ENCODE measurements at places on chromosomes 6 and 20.

DNA sequence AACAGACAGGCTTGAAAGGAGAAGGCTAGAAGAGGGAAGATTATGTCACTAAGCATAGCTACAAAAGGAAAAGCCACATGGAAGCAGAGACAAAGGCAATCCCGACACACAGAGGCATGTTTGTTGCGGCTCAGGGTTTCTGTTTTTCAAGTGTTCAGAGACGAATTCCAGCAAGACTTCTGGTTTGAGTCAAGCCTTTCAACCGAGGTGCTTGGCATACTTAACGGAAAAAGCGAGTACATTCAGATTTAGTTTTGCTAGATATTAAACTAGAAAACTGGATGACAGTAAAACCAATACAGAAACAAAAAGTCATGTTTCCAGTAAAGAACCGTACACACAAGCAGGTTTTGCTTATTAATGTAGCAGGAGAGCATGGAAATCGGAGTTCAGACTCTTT lies 27.2 kb downstream of the MCUR1 start:
- no peak for DNase-seq

DNA sequence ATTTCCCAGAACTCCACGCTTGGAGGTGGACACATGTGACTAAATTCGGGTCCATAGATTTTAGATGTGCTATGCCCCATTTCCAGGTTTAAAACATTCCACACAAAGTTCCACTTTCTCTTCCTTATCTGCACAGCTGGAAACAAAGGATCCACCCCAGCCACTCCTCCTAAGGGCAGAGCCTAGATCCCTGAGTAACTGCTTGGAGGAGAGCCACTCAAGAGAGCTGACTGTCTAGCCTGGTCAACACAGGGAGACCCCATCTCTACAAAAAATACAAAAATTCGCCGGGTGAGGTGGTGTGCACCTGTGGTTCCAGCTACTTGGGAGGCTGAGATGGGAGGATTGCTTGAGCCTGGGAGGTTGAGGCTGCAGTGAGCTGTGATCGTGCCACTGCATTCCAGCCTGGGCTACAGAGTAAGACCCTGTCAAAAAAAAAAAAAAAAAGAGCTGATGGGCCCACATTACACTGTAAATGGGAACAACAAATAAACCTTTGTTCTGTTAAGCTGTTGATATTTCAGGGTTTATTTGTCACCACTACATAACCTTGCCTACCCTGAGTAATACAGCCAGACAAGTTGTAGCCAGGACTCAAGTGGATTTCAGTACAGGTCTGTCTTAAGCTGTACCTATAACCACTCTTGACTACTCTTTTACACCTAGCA lies 25.8 kb upstream of the SNRPC start:
- DNase-seq, result no peak

DNA sequence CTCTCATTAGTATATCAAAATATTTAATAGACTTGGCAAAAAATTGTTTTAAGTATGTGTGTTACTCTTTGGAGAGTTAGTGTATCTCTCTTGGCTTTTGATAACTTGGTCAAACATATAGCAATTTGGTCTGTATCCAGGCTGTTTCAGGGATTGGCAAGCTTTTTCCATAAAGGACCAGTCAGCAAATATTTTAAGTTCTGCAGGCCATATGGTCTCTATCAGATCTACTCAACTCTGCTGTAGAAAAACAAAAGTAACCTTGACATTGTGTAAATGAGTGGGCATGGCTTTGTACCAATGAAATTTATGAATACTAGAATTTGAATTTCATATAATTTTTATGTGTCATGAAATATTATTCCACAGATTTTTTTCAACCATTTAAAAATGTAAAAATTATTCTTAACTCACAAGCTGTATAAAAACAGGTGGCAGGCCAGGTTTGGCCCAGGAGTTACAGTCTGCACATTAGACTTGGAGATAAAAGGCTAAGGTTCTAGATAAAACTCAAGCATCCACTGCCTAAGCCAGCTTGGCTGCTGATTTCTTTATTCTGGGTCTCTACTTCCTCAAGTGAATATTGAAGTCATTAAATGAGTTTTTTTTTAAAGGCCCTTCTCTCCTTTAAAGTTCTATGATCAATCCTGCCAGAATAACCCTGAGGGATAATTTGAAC lies 13.7 kb downstream of the GSTA4 start:
- no peak for DNase-seq

- DNase-seq, result no peak
These were observed 4.9 kb upstream of the PTK6 start for GRCh38 chr20:63542031-63542559.

GRCh38 chr6:44442236-44442635 lies 54.7 kb downstream of the CDC5L start:
- no peak for DNase-seq

GRCh38 chr6:116400328-116400727 lies 29.6 kb downstream of the DSE start:
- no peak for DNase-seq

GRCh38 chr20:25480156-25480555 lies 72.7 kb downstream of the GINS1 start:
- DNase-seq, result no peak

DNA sequence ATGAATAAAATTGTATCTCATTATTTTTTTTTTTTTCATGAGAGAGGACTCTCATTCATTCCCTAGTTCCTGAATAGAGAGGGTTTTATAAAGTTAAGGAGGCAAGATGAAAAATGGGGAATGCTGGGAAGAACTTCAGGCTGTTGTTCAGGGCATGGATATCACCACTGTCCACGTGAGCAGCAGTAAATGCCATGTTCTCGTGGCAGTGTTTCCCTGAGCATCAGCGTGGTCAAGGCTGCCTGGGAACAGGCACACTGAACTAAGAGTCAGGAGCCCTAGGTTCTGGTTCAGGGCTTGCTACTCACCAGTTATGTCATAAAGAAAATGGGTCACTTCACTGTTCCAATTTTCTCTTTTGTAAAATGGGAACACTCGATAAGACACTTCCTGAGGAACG lies 93.2 kb downstream of the MAN1A1 start:
- no peak for DNase-seq

DNA sequence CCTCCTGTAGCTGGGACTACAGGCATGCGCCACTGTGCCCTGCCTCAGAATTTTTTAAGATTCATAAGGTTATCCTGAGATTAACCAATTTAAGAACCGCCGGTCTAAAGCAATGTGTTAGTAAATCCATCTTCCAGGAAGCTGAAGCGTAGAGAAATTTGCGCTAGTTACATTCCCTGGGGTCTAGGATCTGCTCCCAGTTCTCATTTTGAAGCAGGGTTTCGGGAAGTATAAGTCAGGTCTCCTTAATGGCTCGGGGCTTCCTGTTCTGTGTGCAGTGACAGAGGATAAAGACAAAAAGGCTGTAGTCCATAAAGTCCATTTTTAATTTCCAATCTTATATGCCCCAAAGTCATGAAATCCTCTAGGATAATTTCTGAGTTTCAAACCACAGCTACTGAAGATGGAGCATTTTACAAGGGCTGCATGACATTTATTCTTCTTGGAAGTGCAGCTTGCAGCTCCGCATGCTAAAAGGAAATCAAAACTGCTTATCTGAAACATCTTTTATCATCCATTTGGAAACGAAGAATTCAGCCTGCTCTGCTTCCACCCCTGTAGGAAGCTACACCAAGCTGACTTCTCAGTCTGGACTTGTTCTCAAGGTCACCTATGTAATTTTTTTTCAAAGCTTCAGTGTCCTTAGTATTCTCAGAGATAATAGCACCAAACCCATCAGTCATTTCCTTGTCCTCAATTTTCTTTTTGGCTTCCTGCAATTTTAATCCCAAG lies 326.1 kb downstream of the PRL start:
- no peak for DNase-seq

DNA sequence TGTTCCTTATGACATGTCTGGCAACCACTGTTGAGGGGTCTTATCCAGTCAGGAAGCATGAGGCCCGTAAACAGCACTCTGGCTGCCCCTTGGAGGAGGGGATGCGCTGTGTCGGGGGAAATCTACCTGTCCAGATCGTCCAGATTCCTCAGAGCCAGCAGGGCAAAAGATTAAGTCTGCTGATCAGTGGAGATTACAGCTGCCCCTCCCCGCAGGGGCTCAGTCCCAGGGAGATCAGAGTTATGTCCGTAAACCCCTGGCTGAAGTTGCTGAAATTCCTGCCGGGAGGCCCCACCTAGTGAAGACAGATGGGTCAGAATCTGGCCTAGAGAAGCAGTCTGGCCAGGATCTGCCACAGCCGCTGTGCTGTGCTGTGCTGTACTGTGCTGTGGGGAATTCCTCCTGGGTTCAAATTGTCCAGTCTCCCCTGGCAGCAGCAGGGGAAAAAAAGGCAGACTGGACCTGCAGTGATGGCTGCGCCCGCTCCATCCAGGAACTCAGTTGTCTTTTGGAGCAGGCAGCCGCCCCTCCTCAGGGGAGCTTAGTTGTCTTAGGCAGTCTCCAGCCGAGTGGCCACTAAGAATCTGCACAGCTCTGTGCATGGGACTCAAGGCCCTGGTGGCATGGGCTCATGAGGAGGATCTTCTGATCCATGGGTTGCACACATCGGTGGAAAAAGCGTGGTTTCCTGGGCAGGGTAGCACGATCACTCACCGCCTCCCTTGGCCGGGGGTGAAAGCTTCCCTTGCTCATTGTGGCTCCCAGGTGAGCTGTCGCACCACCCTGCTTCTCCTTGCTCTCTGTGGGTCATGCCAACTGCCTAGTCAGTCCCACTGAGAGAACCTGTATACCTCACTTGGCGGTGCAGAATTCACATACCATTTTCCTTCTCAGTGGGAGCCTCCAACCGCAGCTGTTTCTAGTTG lies 1368.8 kb upstream of the ADGRB3 start:
- DNase-seq, result no peak

GRCh38 chr6:150977281-150977680 lies 111.8 kb downstream of the MTHFD1L start:
- DNase-seq, result no peak

- peak; percentile 53 for DNase-seq
These were observed 2.8 kb upstream of the FANCE start for GRCh38 chr6:35449287-35449881.

DNA sequence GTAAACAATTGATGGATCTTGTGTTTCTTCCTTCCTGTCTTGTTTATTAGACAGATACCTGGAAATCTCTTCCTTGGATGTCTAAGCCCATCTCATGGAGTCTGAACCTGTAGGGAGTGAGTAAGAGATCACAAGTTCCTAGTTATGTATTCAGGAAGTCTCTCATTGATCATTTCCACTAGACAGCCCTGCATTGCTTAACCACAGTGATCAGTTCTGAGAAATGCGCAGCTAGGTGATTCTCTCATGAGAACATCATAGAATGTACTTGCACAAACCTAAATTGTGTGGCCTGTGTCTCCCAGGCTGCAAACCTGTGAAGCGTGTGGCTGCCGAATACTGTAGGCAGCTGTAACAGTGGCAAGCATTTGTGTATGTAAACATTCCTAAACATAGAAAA lies 39.1 kb downstream of the FAM120B start:
- no peak for DNase-seq

GRCh38 chr6:140782941-140783340 lies 1349.8 kb upstream of the GJE1 start:
- no peak for DNase-seq

DNA sequence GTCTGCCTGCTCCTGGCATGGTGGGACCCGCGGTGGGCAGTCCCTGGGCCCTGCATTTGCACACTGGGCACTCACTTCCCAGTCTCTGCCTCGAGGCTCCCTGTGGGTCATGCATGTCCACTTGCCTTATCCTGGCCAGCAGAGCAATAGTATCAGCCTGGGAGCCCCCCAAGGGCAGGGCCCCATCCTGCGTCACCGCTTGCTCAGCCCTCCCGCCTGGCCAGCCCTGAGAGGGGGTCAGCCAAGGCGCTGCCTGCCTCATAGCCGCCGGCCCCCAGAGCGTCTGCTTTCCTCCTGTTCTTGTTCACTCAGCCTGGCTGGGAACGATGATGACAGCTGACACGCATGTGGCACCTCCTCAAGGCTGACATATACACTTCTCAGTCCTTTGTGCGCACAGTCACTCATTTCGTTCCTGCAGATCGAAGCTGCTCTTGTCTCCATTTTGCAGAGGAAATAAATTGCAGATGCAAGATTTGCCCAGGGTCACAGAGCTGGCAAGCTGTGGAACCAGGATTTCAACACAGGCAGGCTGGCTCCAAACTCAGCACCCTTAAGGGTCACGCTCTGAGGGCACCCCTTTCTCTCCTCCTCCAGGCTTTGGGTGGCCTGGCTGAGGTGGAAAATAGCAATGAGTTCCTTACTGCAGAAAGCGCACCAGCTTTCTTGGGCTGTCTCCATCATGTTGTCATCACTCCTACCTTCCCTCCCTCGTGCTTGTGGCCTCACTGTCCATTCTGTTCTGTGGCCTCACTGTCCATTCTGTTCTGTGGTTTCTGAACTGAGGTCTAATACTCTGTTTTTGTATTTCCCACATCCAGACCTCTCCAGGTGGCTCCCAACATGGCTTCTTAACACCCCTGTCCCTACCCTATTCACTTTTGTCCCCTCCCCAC lies 17.2 kb downstream of the KCNK17 start:
- DNase-seq, result no peak

GRCh38 chr6:70363741-70364493 lies 49.4 kb upstream of the FAM135A start:
- DNase-seq, result no peak

GRCh38 chr20:38354227-38354626 lies 7.9 kb downstream of the LBP start:
- no peak for DNase-seq

DNA sequence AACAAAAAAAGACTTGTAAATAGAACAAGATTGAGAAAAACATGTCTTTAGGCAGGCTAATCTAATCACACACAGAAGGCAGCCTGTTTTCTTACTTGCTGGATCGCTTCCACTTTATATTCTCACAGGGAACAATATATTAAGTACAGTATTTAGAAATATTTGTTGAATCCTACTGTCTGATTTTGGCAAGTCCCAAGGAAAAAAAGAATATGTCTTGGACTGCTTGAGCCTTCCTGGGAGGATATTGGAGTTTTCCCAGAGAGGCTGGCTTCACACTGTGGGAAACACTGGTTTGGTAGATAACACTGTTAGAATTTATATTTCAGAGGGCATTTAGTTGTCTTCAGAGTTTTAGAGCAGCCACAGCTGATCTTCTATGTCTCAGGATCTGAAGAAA lies 229.7 kb downstream of the PRL start:
- no peak for DNase-seq

DNA sequence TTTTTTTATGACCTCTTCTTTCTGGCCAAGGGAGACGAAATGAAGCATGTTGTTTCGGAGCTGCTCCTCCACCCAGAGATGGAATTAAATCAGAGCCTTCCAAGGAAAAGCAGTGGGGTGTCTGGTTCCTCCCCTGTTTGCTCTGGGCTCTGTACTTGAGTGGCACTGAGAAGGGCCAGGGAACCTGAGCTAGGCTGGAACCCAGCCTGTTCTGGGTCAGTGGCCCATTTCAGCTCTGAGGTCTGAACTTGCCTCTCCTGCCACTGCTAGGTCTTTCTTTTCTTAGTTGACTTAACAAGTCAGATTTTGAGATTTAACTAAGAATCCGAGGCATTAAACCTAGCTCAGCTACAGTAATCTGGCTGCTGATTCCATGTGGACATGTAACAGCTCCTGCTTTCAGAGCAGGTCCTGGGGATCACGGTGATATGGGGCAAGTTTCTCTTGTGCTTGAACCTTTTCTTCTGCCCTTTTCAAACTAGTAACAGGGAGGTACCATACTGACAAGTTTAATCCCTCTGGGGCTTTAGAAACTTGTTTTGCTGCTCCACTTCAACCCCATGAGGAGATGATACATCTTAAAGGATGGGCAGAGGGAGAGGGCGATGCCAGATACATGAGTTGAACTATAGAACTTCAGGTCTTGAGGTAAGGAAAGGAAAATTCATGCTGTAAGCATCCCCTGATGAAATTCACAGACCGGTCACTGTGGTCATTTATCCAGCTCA lies 101.1 kb downstream of the SLC24A3 start:
- no peak for DNase-seq

- peak; percentile 72 for DNase-seq
These were observed 244.8 kb upstream of the TENT5A start for GRCh38 chr6:81997090-81997926.
